ENCODE measurements at places on chromosomes 7 and 10.
A peak's percentile ranks its signal among the peaks of the same experiment; 100 is the strongest.

DNA sequence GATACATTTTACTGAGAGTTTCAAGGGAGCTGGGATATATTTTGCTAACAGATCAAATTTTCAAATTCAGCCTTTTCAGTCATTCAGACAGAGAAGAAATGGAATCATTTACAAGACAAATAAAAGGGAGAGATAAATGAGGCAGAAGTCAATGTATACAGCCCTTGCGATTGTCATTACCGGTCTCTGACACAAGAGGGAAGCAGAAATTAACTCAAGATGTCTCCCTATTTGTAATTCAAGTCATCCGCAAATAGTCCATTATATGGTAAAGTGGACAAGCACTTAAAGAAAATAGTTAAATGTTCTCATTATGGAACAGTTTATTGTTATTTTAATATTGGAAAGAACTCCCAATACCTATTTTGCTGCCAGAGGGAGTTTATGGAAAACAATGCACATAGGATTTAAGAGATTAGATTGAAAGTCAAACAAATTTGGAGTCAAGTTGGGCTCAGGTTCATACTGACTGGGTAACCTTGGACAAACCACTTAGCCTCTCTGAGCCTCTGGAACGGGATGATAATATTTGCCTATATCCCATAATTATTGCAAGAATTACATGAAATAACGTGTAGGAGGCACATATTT is 89.3 kb upstream of the PRKCQ start:
- DNase-seq: peak; percentile 53

DNA sequence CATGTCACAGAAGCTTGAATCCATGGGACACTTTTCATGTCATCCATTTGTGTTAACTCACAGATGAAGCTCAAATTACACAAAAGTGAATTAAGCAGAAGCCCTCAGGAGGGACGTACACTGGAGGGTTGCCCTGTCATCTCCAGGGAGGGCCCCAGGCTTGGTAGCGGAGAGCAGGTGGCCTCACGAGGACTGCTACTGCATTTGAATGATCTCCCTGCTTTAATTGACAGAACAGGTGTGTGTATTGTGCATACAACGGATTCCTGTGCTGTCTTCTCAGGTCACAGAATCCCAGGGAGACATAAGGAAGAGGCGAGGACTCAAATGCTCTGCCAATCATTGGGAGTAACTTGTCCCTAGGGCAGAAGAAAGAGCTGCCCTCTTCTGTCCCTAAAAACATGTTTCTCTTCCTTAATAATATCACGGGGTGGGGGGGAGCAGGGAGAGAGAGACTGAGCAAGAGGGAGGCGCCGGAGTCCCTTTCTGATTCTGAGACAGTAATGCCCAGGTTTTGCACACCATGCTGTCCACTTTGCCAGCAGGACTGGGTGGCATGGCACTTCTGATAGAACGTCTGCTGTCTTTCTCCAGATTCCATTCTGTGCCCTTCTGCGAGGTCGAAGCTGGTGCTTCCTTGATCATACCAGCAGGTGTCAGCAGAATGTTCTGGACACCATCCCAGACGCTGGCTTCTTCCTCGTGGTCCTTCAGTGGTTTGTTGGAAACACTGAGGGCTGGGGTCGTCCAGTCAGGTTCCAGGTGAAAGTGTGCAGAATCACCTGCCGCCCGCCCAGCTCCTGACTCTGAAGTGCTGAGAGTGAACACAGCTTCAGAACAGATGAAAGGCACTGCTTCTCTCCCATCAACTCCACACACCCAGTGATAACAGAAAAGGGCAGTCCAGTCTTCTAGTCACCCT is 26.2 kb upstream of the RASGEF1A start:
- peak; percentile 62 for DNase-seq

- DNase-seq: no peak
These were observed 13.3 kb upstream of the PRDX3 start for GRCh38 chr10:119191881-119192280.

- no peak for DNase-seq
These were observed 34.4 kb downstream of the ASAH2 start for GRCh38 chr10:50216894-50217293.

DNA sequence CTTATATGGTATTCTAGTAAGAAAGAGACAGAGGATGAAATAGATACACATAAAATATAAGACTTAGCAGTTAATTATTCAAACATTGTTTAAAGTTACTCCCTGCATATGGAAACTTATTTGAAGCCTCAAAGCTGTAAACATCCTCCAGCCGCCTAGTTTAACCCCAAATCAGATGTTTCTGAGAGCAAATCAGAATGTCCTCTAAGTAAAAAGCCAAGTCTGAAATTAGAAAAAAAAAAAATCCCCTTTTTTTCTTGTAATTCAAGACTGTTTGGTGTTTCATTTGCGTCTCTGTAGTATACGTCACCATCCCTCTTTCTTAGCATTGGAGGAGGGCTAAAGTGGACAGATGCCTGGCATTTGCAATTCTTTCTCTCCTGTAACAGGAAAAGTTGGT is 46.4 kb downstream of the TMEM26 start:
- no peak for DNase-seq

GRCh38 chr7:135834266-135834665 is 85.7 kb upstream of the FAM180A start:
- no peak for DNase-seq

DNA sequence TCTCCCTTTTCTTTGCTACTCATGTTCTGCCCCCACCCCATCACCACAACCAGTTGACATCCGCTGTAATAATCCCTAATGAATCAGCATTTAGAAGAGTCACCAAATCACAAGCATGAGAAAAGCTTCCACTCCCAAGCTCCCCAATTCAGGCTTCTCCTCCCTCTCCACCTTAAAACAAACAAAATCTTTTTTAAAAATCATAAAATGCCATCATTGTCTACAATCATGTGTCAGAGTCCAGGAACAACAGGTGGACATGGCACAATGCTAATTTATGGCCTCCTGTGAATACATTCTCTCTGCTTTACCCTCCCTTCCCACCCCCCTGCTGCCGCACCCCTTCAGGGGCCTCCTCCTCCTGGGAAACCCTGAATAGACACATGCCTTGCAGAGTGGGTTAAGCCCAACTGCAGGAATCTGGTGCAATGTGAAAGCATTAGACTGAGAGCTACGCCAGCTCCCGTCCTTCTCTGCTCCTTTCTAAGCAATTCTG is 3.7 kb downstream of the LRRC4 start:
- DNase-seq: no peak

DNA sequence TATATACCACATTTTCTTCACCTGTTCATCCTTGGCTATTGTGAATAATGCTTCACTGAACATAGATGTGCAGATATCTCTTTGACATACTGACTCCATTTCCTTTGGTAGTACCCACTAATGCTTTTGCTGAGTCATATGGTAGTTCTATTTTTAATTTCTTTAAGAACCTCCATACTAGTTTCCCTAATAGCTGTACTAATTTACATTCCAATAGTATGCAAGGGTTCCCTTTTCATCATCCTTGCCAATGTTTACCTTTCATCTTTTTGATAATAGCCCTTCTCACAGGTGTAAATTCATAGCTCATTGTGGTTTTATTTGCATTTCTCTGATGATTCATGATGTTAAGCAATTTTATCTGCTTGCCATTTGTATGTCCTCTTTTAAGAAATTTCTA is 159.9 kb downstream of the CALCR start:
- no peak for DNase-seq

DNA sequence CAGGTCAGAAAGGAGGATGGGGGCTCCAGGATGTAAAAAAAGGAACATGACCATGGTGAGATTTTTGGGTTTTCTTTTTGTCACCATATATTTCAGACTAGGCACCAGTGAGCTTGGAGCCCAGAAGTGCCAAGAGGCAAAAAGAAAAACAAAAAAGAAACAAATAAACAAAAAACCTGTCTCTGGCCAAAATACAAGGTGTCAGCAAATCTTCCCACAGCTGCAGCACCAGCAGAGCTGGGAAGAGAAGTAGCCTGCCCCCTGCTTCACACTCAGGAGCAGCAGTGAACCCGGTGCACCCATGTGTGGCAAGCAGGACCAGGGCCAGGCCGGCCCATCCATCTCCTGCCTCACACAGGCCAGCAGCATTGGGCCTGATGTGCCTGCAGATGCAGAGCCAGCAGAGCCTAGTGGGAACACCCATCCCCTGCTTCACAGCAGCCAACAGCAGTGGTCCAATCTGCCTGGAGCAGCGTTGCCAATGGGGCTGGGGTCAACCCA is 34.7 kb upstream of the C10orf71 start:
- DNase-seq: no peak

DNA sequence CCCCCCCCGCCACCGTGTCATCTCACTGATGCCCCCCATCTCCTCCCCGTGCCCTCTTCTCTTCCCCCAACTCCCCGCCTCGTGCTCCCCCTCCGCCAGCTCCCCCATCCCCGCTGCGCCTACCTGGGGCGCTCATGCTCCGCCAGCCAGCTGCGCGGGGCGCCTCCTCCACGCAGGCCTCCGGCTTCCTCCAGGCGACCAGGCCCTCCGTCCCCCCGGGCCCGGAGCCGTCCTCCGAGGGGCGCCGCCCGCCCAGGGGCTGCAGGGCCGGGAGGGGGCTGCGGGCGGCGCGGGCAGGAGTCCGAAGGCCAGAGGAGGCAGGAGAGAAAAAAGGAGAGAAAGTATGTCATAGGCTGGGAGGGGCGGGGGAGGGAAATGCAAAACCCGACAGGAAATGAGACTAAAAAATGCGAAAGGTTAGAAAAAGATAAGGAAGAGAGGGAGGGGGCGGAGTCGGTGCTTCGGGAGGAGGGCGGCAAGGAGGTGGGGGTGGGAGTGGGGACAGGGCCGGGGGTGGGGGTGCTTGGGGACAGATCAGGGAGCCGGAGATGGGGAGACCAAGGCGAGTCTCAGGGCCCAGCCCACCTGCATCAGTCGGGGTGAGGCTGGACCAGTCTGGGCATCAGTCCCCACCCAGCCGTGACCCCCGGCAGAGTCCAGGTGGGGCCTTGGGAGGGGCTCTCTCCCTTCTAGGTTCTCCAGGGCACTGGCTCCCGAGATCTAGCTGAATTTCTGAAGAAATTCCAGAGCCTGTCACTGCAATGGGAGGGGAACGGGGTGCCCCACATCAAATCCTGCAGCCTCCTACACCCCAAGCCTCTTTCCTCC is at the start of gene CARD11:
TSS of gene CARD11 (minus strand) at position 324 of the 828 bp plus-strand sequence. CDS start 85,361 bp downstream, outside the sequence.
- peak; percentile 66 for DNase-seq
